ENCODE measurements at places on chromosomes 3 and 15.

GRCh38 chr3:8886546-8886945, 76.7 kb downstream of the RAD18 start:
- no peak for DNase-seq

GRCh38 chr3:25527801-25528200, 99.7 kb downstream of the RARB start:
- DNase-seq: no peak

DNA sequence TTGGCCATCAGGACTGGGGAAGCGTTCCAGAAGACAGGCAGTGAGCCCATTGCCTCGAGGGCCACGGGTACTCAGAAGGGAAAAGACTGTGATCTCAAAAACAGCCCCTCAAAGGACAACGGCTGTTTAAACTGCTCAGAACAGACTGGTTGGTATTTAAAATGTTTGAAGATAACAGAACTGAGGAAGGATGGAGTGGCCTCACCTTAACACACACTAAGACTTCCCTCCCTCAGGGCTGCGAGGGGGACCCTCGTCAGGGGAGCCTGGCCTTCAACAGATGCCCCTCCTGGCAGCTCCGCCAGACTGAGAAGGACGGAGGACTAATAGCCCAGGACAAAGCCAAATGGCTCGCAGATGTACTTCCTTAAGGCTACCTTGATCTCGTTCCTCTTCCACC, 2.6 kb downstream of the STIMATE start:
- no peak for DNase-seq

- no peak for DNase-seq
These were observed 36.9 kb downstream of the PCSK6 start for GRCh38 chr15:101452572-101452971.

DNA sequence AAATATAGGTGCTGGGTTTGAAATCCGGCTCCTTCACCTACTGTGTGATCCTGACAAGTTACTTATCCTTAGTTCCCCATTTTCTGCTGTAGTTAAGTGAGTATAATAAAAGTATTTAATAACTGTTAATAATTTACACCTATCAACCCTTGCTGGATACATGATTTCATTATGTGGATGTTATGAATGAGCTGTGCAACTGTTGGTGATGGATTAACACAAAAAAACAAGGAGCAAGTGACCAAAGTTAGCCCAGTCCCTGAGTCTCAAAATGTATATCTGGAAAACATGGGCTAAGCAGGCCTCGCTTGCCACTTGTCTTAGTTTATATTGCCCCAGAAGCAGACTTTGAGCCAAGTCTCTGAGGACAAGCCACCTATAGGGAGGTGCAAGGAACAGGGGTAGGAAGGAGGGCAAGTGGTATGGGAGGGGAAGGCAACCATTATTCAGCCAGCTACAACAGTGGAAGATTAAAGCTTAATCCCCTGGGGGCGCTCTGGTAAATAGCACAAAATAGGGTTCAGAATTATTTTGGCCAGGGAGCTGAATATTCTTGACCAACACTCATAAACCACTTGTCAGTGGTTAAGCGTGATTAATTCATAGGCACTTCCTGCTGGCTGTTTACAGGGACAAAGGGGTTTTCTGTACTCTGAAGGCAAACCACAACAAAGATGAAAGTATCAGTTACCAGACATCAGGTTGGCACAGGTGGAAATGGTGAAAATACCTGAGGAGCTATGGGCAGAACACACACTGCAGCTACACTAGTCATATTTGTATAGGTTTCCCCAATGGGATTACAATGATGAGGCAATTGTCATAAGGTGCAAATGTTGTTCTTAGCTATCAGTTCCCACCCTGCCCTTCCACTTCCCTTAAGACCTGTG, 76.2 kb downstream of the TRIM42 start:
- no peak for DNase-seq

DNA sequence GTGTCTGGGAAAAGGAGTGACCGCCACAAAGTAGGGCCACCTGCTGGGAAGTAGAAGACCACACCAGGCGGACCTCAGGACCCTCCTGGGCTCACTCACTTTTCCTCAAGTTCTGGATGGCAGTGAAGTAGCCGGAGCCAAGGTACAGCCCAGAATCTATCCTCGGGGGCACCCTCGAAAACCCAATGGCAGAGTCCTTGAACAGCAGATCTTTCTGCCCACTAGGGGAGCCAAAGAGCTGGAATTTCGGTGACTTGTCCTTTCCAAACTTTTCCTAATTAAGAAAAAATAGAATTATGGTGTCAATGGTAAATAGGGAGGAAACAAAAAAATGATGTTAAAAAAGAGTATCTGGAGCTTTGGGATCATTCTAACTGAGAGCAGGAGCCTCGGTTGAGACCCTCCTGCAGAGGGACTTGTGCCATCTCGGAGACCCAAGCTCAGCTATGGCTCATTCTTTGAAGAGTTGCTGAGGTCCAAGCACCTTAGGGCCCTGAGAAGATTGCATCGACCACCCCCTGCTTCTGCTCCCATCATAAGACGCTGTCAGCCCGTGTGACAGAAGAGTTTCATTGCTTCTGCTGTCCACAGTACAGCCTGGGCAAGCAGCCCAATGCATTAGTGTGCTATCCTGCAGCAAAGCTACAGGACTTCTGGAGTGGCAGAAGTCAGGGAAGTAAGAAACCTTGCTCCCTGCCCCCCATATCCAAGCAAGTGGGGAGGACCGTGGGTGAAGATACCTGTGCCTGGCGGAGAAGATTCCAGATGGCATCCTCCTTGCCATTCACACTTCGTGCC, 14.8 kb downstream of the LTF start:
- DNase-seq: no peak

DNA sequence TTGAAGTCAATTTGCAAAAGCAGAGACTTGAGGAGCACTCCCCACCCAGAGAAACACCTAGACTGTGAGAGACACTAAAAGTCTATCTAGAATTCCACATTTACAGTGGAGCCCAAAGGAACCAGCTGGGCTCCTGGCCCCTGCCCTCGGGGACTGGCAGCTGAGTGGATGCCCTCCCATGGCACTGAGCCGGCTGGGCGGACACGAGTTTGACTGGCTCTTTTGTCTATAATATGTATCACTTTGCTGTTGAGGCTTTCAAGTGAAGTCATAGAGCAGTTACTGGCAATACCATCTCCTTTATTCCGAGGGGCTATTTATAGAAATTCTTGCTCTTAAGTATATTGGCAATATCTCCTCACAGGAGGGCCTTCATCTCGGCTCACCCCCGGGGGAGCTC, 65.8 kb upstream of the TNFAIP8L3 start:
- DNase-seq: no peak

DNA sequence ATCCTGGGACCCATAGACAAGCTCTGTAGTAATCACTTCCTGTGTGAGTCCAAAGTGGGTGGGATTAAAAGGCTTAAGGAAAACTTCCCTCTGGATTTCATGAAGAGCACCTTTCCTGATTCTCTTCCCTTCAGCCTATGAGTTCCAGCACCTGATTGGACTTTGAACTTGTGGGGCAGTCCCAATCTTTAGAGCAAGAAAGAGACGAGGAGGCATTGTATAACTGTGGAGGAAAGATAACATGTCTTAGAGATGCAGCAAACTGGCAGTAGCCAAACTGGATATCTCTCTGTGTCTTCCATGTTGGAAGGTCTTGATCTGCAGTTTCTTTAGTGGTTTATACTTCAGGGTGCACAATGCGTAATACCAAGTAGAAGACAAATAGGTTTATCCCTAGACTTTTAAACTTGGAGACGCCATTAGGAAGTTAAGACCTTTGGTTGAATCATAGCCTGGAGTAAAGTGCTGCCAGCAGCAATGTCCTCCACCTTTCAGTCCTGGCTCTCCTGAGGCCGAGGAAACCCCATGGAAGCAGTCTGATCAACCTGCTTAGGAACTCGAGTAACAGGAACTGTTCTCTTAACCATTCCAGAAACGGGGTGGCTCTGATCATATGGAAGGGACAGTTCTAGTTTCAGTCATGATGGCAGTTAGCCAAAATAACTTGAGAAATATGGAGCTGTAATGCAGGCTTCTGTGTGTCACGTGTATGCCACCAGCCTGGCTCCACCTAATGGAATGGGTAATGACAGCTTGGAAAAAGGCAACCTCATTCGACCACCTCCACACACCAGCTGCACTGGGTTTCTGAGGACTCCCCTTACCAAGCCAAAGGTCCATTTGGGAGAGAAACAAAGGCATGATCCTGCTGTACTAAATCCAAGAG, 4.7 kb downstream of the EIF1B start:
- DNase-seq: no peak

DNA sequence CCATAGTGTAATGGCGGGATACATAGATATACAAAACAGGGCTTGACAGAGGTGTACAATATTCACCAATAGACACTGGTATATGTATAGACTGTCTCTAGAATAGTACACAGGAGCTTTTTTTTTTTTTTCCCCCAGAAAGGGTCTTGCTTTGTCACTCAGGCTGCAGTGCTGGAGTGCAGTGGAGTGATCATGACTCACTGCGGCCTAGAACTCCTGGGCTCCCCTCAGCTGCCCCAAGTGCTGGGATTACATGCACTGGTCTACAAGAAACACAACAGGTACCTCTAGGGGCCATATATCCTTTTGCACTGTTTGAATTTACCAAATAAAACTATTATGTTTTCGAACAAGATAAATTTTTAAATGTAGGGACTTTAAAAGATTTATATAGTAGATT, 12.3 kb downstream of the RHOA start:
- DNase-seq: no peak

Data from kidney epithelial cell (primary cell).